ENCODE measurements at places on chromosomes 16 and 17. TPM values are rescaled to one million over a fixed set of nuclear protein-coding genes. Genes with fewer than 3 reads are reported as not detected.

The SDR42E2 gene
- total RNA-seq, result not detected

GRCh38 chr16:12569061-12569460 lies 234.6 kb downstream of the CPPED1 start:
- DNase-seq, result no peak

DNA sequence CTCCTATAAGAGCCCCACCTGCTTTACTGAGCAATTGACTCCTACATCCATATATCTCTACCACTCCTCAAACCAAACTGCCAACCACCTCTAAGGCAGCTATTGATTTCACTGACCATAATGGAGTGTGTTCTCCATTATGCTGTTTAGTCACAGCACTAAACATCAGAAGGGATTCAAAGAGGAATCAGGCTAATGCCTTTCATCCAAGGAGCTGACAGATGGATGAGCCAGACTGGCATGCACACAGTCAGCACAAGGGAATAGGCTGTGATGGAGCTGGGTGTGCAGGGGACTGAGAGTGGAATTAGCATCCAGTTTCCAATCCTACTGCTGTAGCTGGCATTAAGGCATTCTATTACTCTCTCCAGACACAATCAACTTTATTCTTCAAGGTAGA lies 88.7 kb upstream of the CCL2 start:
- DNase-seq, result no peak

The RAB11FIP4 gene
- total RNA-seq, result 1.9 TPM

DNA sequence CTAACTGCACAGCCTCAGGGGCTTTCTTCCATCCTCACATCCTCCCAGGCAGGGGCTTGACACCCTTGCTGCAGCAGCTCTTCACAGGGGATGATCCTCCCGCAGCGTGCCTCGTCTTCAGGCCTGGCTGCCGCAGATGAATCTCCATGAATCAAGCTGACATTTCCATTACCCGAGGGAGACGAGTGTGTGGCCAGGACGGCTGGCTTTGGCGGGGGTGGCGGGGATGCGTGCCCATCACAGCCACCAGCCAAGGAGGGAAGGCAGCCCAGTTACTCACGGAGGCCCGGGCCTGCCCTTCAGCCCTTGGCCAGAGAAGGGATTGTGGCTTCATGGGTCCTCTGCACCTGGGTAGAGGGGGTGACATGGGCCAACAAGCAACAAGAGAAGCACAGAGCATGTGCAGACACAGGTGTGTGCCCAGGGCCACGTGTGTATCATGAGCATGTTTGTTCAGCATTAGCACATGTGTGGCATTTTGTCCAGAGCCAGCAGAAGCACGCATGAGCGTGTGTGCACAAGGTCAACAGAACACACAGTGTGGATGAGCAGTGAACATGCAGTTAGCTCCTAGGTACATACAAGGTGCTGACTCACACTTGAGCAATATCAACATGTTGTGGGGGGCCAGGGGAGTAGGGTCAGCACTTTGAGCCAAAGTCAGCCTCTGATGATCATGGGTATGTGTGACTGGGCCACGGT lies 236.4 kb downstream of the KATNIP start:
- no peak for DNase-seq

All from breast epithelium (tissue), 4 donors.